ENCODE measurements at places on chromosomes 16 and 17.

DNA sequence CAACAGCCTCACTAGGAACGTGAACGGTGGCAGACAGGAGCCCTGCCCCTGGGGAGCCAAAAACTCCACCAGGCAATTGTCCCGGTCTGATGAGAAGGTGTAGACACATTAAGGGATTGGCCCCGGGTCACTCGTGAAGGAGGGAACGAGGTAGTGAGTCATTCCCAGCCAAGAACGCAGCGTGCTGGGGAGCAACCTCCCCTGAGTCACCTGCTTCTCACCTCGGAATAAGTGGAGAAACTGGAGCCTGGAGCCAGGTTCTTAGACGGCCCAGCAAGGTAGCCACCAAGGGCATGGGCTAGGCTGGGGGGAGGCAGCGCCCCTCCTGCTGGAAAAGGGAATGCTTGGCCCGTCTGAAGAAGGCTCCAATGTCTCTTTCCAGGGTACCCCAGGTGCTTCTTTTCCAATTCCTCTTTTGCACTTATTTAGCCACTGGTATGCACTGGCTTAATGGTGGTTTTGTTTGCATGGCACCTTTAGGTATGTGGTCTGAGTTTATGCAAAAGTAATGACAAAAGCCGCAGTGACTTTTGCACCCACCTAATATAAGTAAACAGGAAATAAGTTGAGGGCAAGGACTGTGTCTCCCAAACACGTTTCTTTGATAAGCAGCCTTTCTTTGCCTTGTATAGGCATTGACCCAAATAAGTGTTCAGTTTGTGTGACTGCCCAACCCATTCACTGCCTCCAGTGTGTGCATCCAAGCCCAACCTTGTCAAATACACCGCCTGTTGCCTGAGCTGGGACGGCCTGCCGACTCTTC, 1.8 kb upstream of the HELZ start:
- peak; percentile 90 for DNase-seq

- DNase-seq: no peak
Observed at GRCh38 chr17:55386796-55387332, 34.8 kb downstream of the MMD start.

DNA sequence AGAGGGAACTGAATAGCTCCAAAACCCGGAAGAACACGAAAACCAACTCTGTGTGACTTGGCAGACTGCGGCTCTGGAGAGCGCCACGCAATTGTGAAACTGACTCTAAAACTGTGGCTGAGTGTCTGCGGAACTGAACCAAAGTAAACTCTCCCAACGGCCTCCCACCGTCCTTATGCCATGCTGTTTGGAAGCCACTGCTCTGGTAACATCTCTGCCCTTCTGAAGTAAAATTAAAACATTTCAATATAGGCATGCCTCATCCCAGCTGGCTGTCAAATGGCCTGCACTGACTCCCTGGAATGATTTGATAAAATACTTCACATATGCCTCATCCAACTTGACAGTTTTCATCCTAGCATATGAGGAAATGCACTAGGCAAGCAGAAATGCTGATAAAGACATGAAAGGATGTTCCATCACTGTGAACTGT, 70.2 kb downstream of the PARN start:
- DNase-seq: no peak

- peak; percentile 97 for DNase-seq
Observed at GRCh38 chr16:81632392-81633146, 146.5 kb upstream of the PLCG2 start.

- DNase-seq: no peak
Observed at GRCh38 chr17:71978435-71978834, 142.4 kb upstream of the SOX9 start.

GRCh38 chr16:72060405-72060804, 2.6 kb upstream of the HPR start:
- DNase-seq: no peak

All from ELR (cell line).